Right ventricle myocardium inferior (tissue), 1 donor: ENCODE measurements at places on chromosomes 13 and 19. TPM values are rescaled to one million over a fixed set of nuclear protein-coding genes. Genes with fewer than 3 reads are reported as not detected.

SIGLEC8 gene
- total RNA-seq: 0.08 TPM

HRC gene
- 843 TPM for total RNA-seq

ATP8B3 gene
- 0.68 TPM for total RNA-seq

CGB1 gene
- total RNA-seq: not detected

CD320 gene
- total RNA-seq: 32.9 TPM

ZNF8 gene
- 4.2 TPM for total RNA-seq

GPR4 gene
- total RNA-seq: 5.4 TPM
